Karpas-422 (cell line): ENCODE measurements at places on chromosomes 4 and X. TPM values are rescaled to one million over a fixed set of nuclear protein-coding genes. Genes with fewer than 3 reads are reported as not detected.

DNA sequence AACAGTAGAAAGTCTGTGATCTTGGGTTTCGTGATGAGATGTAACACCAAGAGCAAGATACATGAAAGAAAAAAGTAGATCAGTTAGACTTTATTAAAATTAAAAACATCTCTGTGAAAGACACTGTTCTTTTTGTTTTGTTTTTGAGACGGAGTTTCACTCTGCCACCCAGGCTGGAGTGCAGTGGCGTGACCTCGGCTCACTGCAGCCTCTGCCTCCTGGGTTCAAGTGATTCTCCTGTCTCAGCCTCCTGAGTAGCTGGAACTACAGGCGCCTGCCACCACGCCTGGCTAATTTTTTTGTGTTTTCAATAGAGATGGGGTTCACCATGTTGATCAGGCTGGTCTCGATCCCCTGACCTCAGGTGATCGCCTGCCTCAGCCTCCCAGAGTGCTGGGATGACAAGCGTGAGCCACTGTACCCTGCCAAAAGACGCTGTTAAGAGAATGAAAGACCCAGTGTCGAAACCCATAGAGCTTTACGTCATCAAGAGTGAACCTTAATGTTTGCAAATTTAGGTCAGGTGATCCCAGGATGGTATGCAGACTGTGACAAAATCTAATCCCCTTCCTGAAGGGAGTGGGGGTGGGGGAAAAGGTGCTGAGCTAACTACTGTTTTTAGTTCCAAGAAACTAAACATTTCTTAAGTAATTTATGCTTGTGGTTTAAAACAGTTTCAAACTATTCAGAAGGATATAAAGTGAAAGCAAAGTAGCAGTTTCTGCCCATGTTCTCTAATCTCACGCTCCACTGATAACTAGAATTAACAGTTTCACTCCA lies 8.0 kb downstream of the OFD1 start:
- peak overlapping the region; percentile 48 for H3K27ac ChIP-seq
- H3K4me3 ChIP-seq: no peak overlapping the region
- DNase-seq: no peak
- H3K36me3 ChIP-seq: peaks cover 60% of the 10 kb centered on the region

DNA sequence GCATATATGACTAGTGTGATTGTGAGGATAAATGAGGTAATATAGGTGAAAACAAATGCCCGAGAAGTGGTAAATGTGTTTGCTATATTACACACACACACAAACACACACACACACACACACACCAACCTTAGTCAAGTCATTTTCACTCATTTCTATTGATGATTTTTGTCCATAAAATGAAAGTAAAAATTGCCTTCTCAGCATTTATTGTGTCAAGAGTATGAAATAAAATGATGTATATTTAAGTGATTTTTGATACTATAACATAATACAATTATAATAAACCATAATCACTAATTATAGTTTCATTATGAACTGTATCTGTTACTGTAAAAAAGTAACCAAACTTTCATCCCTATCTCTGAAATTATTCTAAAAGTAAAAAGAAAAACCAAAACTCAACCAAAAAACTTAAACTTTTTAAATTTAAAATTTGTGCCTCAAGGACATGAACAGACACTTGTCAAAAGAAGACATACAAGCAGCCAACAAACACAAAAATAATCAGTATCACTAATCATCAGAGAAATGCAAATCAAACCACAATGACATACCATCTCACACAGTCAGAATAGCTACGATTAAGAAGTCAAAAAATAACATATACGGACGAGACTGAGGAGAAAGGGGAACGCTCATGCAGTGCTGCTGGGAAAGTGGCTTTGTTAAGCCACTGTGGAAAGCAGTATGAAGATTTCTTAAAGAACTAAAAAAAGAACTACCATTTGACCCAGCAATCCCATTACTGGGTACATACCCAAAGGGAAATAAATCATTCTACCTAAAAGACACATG lies 601.0 kb downstream of the TMA16 start:
- no peak overlapping the region for H3K4me3 ChIP-seq
- no peaks in the 10 kb centered on the region for H3K27me3 ChIP-seq
- H3K36me3 ChIP-seq: no peaks in the 10 kb centered on the region
- DNase-seq: no peak
- H3K4me1 ChIP-seq: no peaks in the 10 kb centered on the region

GRCh38 chr4:4328206-4328605 lies 38.2 kb downstream of the ZBTB49 start:
- no peaks in the 10 kb centered on the region for H3K4me1 ChIP-seq
- no peaks in the 10 kb centered on the region for H3K27me3 ChIP-seq
- no peak overlapping the region for H3K27ac ChIP-seq
- H3K4me3 ChIP-seq: no peak overlapping the region
- DNase-seq: no peak

OTUD6A gene
- total RNA-seq: not detected in 2 replicates

CCDC120 gene
- total RNA-seq: not detected in 2 replicates

DNA sequence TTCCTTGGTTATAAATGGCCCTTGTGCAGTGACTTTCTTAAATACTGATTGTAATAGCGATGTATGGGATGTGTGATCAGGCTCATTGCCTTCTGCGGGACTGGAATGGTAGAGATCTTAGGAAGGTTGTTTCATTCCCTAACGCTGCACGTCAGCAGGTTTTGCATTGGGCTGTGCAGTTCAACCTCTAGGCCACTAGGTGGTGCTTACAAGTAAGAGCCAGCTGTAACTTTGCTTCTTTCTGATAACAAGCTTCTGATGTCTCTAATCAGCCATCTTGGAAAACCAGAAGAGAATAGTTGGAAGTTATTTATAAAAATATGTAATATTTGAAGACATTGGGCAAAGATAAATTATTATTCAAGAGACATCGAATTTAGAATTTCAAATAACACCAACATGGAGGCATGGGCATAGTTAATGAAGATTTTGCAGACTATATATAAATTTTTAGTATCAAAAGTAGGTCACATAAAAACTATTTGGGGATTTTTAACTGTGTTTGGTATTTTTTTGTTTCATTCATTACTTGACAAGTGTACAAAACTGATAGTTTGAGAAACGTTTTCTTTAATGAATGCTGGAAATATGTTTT lies 339.7 kb upstream of the PCDH7 start:
- no peak overlapping the region for H3K4me3 ChIP-seq
- H3K27ac ChIP-seq: no peak overlapping the region
- no peaks in the 10 kb centered on the region for H3K36me3 ChIP-seq
- H3K27me3 ChIP-seq: no peaks in the 10 kb centered on the region

GRCh38 chrX:51215266-51215665 lies 117.4 kb upstream of the NUDT10 start:
- H3K4me3 ChIP-seq: no peak overlapping the region
- no peak overlapping the region for H3K27ac ChIP-seq
- H3K36me3 ChIP-seq: no peaks in the 10 kb centered on the region
- no peaks in the 10 kb centered on the region for H3K27me3 ChIP-seq

GRCh38 chr4:113302051-113302450 lies 252.6 kb downstream of the ANK2 start:
- H3K4me1 ChIP-seq: no peaks in the 10 kb centered on the region
- H3K27me3 ChIP-seq: no peaks in the 10 kb centered on the region
- no peak overlapping the region for H3K27ac ChIP-seq
- no peaks in the 10 kb centered on the region for H3K36me3 ChIP-seq

NLGN3 gene
- 0.86 and 1.9 TPM in 2 replicates for total RNA-seq

DNA sequence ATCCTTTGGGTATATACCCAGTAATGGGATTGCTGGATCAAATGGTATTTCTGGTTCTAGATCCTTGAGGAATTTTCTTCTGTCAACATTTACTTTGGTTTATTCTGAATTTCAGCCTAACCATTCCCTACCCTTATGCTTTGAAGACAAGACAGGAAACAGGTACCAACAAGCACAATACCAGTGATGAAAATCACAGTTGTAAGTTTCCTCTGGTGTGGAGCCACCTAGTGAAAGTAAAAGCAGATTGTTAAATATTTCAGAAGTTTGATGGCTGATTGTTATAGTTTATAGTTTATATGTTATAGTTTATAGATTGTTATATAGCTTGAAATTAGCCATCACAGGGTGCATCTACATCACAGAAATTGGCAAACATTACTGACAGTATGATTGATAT lies 104.5 kb upstream of the AGA start:
- H3K4me1 ChIP-seq: no peaks in the 10 kb centered on the region
- H3K36me3 ChIP-seq: no peaks in the 10 kb centered on the region
- no peak overlapping the region for H3K27ac ChIP-seq
- H3K27me3 ChIP-seq: no peaks in the 10 kb centered on the region

DNA sequence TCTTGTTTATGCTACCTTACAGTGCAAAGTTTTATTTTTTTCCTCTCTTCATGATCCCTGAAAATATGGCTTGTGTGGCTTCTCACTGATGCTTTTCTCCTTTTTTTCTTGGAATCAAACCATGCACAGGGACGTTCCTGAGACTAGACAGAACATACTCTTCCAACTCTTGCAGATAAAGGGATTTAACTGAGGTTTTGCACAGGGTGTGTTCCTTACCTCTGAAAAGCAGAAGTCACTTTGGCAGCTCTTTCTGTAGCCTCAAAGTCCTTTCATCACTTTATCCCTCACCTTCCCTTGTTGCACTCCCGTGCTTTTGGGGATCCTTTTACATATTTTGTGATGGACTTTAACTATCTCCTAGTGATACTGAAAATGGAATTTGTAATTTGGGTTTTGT lies 300.1 kb downstream of the SPRY1 start:
- no peak overlapping the region for H3K27ac ChIP-seq
- no peaks in the 10 kb centered on the region for H3K4me1 ChIP-seq
- DNase-seq: no peak
- H3K36me3 ChIP-seq: no peaks in the 10 kb centered on the region
- H3K4me3 ChIP-seq: no peak overlapping the region
- H3K27me3 ChIP-seq: no peaks in the 10 kb centered on the region

DNA sequence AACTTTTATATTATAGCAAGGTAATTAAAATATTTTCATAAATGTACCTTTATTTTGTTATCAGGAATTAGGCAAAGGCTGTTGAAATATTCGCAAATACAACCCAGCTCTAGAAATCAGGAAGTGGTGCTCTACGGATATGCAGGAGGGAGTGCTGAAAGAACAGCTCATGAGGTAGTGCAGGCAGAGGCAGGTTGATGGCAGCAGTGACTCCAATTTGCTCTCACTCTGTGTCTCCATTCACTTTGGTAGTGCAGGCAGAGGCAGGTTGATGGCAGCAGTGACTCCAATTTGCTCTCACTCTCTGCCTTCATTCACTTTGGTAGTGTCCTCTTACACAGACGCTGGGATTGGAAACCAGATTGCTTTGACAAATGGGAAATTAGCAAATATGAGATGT lies 277.9 kb downstream of the TRIML1 start:
- no peaks in the 10 kb centered on the region for H3K27me3 ChIP-seq
- H3K4me1 ChIP-seq: no peaks in the 10 kb centered on the region
- H3K4me3 ChIP-seq: no peak overlapping the region
- H3K36me3 ChIP-seq: no peaks in the 10 kb centered on the region
- DNase-seq: peak; percentile 44
- no peak overlapping the region for H3K27ac ChIP-seq

RPS6KA6 gene
- total RNA-seq: 6.2 and 22.1 TPM in 2 replicates

DNA sequence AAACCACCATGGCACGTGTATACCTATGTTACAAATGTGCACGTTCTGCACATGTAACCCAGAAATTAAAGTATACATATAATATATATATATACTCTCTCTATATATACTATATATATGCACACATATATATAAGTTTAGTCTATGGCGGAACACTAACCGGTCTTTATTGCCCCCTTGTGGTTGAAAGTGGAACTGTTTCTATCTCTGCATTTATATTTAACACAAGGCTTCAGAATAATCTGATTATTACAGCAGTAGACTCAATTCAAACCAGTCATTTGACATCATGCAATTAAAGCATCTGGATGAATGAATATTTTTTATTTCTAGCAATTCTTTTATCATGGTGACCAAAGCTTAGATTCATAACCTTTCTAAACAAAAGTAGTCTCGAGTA lies 14.6 kb downstream of the RAB9B start:
- no peak overlapping the region for H3K4me3 ChIP-seq
- no peaks in the 10 kb centered on the region for H3K36me3 ChIP-seq
- H3K4me1 ChIP-seq: peaks cover 5% of the 10 kb centered on the region
- H3K27ac ChIP-seq: no peak overlapping the region

GRCh38 chr4:127578491-127578890 lies 54.3 kb upstream of the INTU start:
- no peak overlapping the region for H3K4me3 ChIP-seq
- H3K27me3 ChIP-seq: no peaks in the 10 kb centered on the region
- no peaks in the 10 kb centered on the region for H3K36me3 ChIP-seq
- no peak for DNase-seq
- peaks cover 13% of the 10 kb centered on the region for H3K4me1 ChIP-seq

COL4A6 gene
- total RNA-seq: not detected in 2 replicates

DNA sequence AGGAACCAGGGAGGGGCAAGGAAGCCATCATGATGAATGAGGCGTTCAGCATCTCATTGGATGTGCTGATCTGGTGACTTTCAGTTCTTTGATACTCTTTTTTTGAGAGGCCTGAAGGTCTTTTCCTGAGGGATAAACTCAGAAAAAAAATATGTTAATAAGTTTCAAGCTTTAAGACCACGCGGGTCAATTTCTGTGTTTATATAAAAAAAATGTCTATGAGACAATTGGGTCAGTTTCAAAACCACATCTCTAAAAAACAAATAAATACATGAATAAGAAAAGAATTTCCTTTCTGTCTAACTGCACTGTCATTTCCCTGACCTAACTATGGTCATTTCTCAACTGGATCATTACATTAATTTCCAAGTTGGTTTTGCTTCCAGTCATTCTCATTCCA lies 62.6 kb downstream of the TRIML1 start:
- no peaks in the 10 kb centered on the region for H3K4me1 ChIP-seq
- no peaks in the 10 kb centered on the region for H3K36me3 ChIP-seq
- no peak for DNase-seq
- no peaks in the 10 kb centered on the region for H3K27me3 ChIP-seq
- H3K4me3 ChIP-seq: no peak overlapping the region
- H3K27ac ChIP-seq: no peak overlapping the region

DNA sequence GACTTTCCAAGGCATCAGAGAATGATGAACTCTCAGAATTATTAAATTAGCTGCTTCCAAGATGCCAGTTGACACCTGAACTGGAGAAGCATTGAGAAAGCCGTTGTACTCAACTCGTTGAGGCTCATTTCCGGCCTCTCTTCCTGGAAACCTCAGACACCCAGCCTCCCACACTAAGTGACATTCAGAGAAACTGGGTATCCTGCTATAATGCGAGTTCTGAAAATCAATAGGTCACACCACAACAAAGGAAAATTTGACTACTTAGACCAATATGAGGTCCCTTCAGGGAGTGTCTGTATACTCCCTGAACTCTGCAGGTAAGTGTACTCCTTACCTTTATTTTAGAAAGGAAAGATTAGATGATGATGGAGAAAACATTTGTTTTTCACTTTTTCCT lies 51.2 kb downstream of the ENPEP start:
- no peak for DNase-seq
- no peaks in the 10 kb centered on the region for H3K27me3 ChIP-seq
- no peaks in the 10 kb centered on the region for H3K4me1 ChIP-seq
- H3K27ac ChIP-seq: no peak overlapping the region
- H3K36me3 ChIP-seq: no peaks in the 10 kb centered on the region

ETDB gene
- not detected in 2 replicates for total RNA-seq
